ENCODE measurements at places on chromosomes 4 and X.

- no peak for DNase-seq
Observed at GRCh38 chr4:157072002-157072401, 3.9 kb upstream of the GLRB start.

- DNase-seq: no peak
Observed at GRCh38 chr4:9811806-9812205, 30.4 kb downstream of the DRD5 start.

DNA sequence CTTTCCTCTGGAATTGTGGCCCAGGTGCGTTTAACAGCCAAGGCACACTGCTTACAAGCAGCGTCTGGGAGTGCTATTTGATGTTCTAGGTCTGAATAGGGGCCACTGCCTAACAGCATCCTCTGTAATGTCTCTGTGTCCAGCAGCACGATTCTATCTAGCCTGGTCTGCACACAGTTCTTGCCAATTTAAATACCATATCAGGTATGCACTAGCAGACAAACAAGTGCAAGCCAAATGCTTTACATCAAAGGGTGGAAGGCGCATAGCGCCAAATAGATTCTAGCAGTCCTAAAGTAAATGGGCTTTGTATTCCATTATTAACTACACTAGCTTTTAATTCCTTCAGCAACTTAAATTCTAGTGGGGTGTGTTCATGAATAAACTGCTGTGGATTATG lies 15.8 kb upstream of the UGDH start:
- no peak for DNase-seq

- no peak for DNase-seq
Observed at GRCh38 chrX:57211906-57212305, 74.6 kb upstream of the FAAH2 start.

- peak; percentile 70 for DNase-seq
Observed at GRCh38 chr4:74189331-74190043, 31.6 kb downstream of the MTHFD2L start.

GRCh38 chr4:142778900-142779299 lies 67.2 kb downstream of the INPP4B start:
- no peak for DNase-seq

DNA sequence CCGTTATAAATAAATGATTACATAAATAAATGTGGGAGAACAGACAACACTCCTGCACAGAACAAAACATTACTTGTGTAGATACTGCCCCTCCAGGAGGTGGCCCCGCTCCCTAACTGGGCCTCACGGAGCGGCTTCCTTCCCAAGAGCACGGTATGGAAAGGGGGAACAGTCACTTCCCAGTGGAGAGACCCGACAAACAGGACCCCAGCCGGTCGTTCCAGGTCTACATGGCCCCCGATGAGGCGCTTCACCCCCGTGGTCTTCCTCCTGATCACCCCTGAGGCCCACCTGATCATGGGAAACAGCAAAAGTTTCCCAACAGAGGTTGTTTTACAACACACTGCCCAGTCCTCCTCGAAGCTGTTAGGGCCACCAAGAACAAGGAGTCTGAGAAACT lies 6.6 kb upstream of the SLC6A8 start:
- DNase-seq: no peak

DNA sequence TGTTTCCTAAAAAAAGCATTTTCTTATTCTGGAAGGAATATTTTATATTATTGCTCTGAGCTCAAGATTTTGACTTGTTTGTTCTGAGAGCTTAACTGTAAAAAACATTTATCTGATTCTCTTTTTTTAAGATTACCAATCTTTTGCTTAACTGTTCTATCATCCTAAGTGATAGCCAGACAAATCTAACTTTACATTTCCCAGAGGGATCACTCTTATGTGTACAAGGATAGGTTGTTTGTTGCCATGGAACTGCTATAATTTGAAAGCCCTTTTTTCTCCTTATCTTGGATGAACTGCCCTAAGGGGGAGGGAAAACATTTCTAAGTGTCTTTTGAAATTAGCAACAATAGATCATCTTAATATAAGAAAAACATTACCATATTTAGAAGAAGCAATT lies 494.7 kb downstream of the TRAM1L1 start:
- DNase-seq: no peak

- DNase-seq: no peak
Observed at GRCh38 chrX:19625612-19626011, 110.3 kb upstream of the MAP3K15 start.

DNA sequence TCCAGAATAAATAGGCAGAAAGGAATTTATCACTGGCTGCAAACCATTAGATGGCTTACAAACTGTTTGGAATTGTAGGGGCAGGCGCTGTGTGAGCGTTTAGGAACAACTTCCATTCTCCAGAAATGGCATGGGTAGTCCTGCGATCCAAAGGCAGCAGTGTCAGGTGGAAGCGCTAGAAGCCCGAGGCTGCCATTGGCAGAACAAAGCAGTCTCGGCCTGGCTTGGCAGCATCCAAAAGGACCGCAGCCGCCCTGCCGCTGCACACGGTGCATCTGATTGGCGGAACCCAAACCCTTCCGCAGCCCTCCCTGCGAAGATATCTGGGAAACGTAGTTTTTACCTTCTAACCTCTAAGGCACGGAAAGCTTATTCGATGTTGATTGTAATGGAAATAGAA lies 23.6 kb upstream of the YTHDC1 start:
- DNase-seq: no peak

DNA sequence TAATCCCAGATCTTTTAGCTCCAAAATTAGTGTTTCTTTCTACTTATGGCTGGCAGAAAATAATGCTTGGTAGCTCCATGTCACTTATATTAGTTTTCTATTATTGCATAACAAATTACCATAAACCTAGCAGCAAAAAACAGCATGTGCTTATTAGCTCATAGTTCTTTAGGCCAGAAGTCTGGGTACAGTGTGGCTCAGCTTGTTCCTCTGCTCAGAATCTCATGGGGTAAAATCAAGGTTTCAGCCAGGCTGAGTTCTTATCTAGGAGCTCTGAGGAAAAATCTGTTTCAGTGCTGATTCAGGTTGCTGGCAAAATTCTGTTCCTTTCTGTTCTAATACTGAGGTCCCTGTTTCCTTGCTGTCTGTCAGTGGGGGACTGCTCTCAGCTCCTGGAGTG lies 101.1 kb downstream of the CT47B1 start:
- DNase-seq: no peak

- no peak for DNase-seq
Observed at GRCh38 chrX:3713937-3714434, 537 bp upstream of the PRKX start.

GRCh38 chrX:47579537-47579936 lies 2.7 kb upstream of the TIMP1 start:
- DNase-seq: no peak

DNA sequence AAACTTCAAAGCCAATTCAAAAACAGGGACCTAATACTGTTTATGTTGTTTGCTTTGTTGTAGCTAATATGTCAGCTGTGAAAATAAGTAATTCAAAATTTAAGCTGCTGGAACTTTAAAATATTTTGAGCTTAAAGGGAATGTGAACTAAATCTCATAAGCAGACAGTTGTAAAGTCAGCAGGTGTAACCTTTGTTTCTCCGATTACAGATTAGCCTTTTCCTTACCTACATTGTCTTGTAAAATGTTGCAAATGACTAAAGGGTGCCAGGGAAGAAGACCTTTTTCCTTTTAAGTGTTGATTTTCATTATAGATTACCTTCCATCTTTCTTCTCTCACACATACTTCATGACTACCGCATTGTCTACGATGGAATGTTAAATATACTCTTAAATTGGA lies 405.1 kb downstream of the KCNIP4 start:
- DNase-seq: no peak

GRCh38 chr4:13396161-13396560 lies 88.0 kb downstream of the RAB28 start:
- DNase-seq: no peak

- DNase-seq: peak; percentile 48
Observed at GRCh38 chrX:20265726-20266681, 705 bp downstream of the RPS6KA3 start.

All from OCI-LY7 (cell line).